ENCODE measurements at places on chromosomes 3 and 15.

GRCh38 chr3:16028604-16029003 is 145.9 kb upstream of the GALNT15 start:
- no peak for DNase-seq

GRCh38 chr15:69813881-69814280 is 283.8 kb downstream of the TLE3 start:
- DNase-seq: no peak

- no peak for DNase-seq
These were observed 29.9 kb downstream of the IL5RA start for GRCh38 chr3:3080309-3080708.

GRCh38 chr3:45596290-45596791 is 1.8 kb downstream of the LIMD1 start:
- no peak for DNase-seq

GRCh38 chr3:129449279-129450115 is 9.5 kb downstream of the IFT122 start:
- no peak for DNase-seq

DNA sequence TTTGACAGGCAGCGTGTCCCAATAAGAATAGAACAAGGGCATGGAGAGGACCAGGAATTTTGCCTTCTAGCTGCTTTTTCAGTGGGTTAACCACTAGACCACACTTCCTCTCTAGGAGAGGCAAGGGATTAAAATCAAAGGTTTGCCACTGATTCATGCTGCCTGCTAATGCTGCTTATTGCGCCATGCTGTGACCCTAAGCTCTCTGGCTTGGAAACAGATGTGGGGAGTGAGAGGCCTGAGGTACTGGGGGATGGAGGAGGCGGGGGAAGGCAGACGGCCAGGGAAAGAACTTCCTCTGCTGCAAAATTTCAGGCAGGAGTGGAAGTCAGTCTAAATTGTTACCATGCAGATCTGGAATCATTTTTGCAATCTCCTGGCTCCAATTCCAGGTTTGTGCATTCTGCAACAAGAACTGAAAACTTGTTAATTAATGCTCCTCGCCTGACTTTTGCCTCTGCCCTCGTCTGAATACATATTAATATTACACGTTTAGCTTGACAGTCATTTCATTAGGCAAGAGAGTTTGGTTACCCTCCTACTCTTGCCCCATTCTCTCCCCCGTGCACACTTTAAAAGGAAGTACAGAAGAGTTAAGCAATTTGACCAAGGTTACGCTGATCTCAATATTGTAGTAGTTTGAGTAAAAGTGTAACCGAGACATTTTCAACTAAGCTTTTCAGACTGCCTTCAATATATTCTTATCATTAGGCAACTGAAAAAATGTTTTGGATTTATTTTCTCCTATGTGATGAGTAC is 121.7 kb upstream of the SPRED1 start:
- DNase-seq: peak; percentile 90

- no peak for DNase-seq
These were observed 25.7 kb downstream of the PRKCI start for GRCh38 chr3:170247875-170248274.

DNA sequence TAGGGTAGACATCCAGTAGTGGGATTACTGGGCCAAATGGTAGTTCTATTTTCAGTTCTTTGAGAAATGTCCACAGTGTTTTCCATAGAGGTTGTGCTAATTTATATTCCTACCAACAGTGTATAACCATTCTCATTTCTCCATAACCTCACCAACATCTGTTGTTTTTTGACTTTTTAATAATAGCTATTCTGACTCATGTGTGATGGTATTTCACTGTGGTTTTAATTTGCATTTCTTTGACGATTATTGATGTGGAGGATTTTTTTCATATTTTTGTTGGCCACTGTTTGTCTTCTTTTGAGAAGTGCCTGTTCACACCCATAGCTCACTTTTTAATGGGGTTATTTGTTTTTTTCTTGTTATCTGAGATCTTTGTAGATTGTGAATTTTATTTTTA is 125.2 kb downstream of the CFAP20DC start:
- DNase-seq: no peak

DNA sequence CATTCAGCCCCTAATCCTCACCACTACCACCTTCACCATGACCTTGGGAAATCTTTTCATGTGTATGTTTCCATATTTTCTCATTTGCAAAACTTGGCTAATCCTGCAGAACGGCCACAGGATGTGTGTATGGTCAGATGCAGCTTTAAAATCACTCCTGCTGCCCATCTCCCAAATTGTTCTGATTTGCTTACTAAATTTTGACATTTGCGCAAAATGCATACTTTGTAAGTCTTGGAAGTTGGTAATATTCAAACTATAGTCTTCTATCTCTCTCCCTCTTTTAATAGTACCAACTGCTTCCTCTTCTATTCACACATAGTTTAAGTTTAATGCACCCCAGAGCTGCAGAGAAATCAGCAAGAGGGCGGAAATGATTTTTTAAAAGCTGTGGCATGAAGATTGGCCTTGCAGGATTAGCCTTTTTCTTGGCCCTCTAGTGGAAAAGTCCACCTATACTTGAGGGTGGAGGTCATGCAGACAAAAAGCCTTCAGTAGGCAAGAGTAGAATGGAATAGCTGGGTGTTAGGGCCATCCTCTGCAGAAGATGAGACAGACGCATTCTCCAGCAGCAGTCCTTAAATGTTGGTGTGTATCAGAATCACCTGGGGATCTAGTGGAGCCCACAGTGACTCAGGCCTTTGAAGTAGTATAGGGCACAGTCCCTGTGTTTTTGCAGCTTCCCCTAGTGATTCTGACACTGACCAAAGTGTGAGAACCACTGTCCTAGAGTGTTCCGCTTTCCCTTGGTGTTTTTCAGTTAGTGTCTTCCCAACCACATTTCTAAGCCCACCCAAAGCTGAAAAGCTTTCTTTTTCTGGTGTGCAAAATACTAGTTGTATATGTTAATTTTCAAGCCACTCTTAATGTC is 181.7 kb downstream of the CHST2 start:
- DNase-seq: no peak

GRCh38 chr3:9899289-9899791 is 3.3 kb upstream of the IL17RE start:
- DNase-seq: no peak

Measured in sciatic nerve (tissue), 2 donors.